ENCODE measurements at places on chromosomes 11 and 22.

GRCh38 chr11:125228993-125229392 is 64.4 kb downstream of the PKNOX2 start:
- DNase-seq: no peak

DNA sequence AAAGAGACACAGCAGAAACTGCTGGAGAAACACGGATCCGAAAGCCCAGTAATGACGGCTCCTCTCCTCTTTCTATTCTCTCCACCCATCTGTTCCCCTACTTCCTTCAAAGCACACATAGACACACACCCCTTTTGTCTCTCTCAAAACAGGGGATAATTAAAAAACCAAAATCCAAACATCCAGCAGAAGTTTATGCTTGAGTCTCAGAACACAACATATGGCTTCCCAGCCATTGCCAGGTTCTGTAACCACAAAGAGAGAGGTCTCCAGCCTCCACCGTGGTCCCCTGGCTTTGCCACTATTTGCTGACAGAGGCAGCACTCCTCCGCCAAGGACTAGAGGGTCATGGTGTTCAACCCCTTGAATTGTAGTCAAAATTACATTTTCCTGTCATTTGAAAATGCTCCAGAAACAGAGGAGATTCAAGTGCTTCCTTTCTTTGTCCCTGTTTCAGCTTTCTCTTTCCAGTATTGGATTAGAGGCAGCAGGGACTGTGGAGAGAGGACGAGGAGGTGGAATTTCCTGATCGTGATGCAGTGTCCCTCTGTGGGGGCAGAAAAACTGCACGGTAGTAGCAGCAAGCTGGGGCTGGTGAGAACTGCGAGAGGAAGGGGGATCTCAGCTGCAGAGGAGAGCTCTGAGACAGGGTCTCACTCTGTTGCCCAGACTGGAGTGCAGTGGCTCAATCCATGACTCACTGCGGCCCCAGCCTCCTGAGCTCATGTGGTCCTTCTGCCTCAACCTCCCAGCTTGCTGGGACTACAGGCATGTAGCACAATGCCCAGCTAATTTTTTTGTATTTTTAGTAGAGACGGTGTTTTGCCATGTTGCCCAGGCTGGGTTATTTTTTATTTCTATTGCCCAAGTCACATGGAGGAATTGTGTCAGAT is 60.3 kb downstream of the UBASH3B start:
- no peak for DNase-seq

DNA sequence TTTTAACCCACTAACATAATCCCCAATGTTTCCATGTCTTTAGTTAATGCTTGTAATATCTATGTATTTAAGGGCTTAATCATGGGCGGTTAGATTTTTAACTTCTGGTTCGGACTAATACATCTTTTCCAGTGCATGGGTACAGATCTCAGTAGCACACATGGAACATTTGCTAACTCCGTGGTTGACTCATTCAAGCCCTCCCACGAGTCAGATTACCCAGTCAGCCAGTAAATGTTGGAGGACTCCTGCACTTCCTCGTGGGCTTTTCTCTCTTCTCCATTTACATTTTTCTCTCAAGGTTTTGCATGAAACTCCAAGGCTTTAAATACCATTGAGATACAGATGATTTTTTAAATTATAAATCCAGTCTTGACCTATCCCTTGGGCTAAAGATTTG is 313.9 kb downstream of the ST3GAL4 start:
- no peak for DNase-seq

DNA sequence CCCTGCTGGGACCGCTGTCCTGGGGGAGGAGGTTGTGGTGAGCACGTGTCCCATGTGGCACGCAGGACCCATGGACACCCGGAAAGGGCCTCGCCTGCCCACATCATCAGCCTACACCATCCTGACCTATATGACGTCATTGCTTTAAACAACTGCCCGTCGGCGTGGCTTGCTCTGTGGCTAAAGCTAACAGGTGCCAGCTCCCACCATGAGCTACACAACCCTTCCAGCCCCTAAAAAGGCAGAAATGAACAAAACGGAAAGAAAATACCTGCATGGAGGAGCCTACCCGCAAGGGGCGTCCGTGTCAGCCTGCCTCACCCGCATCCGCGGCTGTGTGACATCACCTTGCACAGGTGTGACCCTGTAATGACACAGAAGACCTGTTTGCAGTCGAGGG is 481.8 kb downstream of the BRD1 start:
- DNase-seq: no peak

DNA sequence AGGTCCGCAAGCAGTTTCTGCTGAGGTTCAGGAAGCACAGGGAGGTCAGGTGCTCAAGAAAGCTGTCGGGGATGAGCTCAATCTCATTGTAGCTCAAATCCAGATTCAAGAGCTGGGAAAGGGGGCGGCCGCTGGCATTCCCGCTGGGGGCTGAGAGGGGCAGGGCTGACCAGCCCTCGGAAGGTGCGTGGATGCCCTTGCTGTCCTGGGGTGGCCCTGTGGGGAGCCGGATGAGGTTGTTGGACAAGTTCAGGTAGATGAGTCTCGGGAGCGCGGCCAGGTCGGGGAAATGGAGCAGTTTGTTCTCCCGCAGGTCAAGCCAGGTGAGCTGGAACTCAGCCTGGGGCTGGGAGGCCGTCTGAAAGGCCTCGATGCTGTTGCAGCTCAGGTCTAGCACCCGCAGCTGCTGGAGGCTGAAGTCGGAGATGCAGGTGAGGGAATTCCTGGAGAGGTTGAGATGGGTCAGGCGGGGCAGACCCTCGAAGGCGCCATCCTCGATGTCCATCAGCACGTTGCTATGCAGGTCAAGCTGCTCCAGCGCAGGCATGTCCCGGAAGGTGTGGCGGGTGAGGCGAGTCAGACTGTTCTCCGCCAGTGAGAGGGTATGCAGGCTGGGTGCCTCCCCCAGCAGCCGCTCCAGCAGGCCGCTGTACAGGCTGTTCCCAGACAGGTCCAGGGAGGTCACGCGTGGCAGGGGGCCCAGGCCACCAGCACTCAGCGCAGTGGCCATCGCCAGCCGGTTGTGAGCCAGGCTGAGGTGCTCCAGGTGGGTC is 9.8 kb downstream of the LRRC32 start:
- DNase-seq: no peak

- no peak for DNase-seq
Observed at GRCh38 chr11:96014217-96014616, 90.3 kb upstream of the MTMR2 start.

- no peak for DNase-seq
Observed at GRCh38 chr11:10309163-10310093, 4.6 kb downstream of the ADM start.

GRCh38 chr11:133842053-133842452 is 3.3 kb downstream of the SPATA19 start:
- DNase-seq: no peak

DNA sequence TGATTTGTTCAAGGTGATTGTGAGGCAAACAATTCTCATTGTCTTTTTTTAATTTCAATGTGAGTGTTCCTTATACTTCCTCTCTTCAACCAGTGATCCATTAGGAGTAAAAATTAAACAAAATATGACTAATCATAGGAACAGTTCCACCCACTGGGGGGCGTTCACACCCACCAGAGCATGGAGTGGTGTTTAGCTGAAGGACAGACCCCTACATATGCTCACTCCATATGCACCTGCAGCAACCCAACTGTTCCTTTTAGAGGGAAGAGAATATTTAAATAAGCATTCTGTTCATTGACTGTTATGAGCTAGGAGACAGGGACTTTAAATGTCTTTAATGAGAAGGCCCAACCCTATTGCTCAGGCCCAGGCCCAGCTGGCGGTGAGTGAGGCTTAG is 78.7 kb upstream of the DRD2 start:
- no peak for DNase-seq

DNA sequence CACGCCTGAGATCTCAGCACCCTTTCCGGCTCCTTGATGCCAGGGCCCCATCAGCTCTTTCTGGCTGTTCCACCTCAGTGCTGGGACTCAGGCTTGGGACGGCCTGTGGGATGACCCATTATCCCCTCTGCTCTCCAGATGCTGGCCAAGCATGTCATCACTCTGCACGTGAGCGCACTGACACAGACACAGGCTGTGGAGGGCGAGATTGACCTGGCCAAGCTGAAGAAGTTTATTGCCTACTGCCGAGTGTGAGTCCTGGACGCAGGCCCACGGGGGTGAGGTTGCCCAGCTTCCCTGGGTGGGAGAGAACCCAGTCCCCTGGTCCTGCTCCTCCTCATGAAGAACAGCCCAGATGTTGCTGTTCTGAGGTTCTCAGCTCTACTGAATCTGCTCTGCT is 17.7 kb downstream of the MCM5 start:
- DNase-seq: no peak

DNA sequence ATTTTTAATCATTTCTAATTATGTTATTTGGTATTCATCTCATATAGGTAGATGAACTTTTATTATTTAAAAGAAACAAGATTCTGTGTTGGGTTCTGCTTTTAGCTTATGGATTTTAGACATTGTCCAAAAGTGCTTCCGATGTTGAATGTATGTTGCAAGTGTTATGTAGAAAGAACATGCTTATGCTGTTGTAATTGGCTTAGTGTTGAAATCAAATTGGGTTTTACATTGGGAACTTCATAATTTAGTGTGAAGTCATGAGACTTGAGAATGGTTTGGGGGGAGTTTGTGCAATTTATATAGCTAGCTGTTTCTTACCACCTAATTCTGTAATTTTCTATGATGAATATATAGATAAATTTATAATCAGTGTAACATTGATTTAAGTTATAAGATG is 3.6 kb downstream of the MTMR3 start:
- DNase-seq: no peak

DNA sequence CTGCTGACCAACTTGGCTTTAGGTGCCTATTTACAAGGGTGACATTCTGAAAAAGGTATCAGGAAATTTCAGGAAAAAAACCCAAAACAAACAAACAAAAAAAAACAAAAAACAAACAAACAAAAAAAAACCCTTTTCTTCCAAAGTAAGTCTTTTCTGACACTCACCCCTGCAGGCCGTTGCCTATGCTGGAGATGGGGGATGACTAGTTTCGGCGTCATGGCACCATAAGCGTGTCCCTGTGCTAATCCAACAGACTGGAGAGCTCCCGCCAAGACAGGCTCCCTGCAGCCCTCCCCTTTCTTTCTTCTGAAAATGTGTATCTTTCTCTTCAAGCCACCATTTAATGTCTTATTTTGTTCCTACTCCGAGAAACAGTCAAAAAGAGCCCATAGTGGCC is 13.7 kb downstream of the VSIG10L2 start:
- no peak for DNase-seq

DNA sequence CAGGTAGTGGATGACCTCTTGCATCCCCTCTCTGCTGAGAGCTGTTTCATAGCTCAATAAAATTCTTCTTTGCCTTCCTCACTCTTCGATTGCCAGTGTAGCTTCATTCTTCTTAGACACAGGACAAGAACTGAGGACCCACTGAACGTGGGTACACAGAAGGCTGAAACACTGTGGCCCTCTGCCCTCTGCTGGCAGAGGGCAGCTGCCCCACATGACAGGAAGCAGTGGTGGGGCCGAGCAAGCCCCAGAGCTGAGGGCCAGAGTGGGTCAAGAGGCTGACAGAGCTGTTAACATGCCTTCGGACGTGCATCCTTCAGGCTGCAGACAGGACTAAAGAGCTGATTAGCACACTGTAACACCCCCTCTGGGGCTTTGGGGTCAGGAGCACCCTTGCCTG is 15.6 kb downstream of the SMC1B start:
- no peak for DNase-seq

DNA sequence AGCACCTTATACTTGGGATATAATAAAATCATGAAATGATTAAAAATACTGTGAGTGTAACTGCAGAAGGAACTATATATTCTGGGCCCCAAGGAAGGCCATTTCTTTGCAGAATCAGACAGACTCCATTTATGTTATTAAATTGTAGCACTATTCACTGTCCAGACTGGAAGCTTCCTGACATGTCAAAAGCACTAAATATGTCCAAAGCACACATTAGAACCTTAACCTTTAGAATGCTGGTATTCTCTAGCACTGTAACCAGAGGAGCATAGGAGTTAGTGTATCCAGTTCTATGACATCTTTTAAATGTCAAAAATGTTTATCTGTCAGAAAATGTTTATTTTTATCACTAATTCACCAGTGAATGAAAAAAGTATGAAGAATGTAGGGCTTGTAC is 246.9 kb downstream of the CADM1 start:
- no peak for DNase-seq

GRCh38 chr11:8501836-8502235 is 92.2 kb downstream of the STK33 start:
- peak; percentile 3 for DNase-seq

- DNase-seq: no peak
Observed at GRCh38 chr11:108758458-108758857, 93.6 kb downstream of the DDX10 start.

- DNase-seq: no peak
Observed at GRCh38 chr11:63614136-63614671, at the start of gene PLAAT3. TSS of gene PLAAT3 (minus strand) at chr11:63614433. CDS start at chr11:63614014, 419 bp downstream.

GRCh38 chr11:70828593-70829082 is 423.7 kb downstream of the SHANK2 start:
- no peak for DNase-seq

DNA sequence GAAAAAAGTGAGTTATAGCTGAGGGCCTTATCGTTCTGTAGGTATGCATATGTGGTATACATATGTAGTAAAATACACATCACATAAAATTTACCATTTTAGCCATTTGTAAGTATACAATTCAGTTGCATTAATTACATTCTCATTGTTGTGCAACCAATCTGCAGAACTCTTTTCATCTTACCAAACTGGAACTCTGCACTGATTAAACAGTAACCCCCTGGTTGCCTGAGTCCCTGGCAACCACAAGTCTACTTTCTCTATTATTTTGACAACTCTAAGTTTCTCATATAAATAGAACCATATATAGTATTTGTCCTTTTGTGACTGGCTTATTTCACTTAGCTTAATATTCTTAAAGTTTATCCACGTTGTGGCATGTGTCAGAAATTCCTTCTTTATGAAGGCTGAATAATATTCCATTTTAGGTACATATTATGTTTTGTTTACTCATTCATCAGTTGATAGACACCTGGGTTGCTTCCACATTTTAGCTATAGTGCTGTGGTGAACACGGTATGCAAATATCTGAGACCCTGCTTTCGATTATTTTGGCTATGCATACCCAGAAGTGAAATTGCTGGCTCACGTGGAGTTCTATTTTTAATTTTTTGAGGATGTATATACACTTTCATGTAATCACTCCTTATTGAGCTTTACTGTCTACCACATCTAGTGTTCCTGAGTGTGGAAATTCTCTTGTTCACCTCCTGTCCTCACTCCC is 1.6 kb upstream of the DDX10 start:
- no peak for DNase-seq

DNA sequence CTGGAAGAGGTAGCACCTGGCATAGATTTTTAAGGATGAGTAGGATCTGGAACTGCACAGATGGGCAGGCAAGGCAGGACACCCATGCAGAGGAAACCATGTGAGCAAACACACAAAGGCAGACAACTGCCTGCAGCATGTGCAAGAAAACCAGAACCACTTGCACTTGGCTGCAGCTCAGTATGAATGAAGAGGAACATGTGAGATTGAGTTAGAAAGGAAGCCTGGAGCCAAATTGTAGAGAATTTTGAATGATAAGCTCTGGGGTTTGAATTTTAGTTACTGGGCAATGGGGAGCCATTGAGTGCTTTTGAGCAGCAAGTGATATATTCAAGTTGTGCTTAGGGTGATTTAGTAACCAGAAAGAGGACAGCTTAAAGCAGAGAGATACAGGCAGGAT is 583.4 kb downstream of the SOX6 start:
- no peak for DNase-seq

Measured in AG04449 (cell line).